ENCODE measurements at places on chromosomes 5 and 9.

GRCh38 chr9:134039386-134040175, 14.3 kb downstream of the BRD3OS start:
- no peak for DNase-seq

DNA sequence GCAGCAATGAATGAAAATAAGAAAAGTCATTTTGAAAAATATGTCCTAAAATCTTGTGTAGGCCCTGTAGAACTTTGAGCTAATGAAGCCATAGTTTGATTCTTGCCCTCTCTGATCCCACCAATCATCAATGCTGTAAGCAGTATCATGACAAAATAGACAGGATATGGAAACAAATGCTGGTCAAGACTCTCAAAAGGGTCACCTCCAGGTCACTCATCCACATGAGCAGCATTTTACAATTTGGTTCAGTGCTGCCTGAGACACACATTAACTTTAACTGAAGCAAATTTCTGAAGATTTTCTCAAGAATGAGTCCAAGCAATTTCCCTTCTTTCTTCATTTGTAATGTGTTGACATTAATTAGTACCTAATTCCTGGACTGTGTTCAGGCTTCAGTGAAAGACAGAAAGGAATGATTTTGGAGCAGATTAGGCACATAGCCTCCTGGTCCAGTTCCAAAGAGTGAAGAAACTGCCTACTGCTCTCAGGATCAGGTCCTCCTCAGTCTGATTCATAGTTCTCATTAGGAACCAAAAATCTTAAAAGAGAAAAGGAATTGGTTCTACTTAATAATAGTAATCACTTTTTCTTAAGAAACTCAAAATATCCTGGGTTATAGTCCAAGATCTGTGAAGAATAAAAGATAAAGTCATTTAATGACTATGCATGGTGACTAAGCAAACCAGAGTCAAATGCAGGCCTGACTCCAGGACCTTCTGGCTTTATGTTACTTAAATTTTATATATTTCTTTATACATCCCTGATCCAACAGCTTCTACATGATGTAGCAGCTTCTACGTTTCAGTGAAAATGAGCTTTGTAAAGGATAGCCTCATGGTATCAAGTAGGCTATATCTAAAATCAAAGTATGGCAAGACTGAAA, 192.1 kb upstream of the RGMB start:
- no peak for DNase-seq

- no peak for DNase-seq
Observed at GRCh38 chr5:40904994-40905306, 4.3 kb upstream of the C7 start.

DNA sequence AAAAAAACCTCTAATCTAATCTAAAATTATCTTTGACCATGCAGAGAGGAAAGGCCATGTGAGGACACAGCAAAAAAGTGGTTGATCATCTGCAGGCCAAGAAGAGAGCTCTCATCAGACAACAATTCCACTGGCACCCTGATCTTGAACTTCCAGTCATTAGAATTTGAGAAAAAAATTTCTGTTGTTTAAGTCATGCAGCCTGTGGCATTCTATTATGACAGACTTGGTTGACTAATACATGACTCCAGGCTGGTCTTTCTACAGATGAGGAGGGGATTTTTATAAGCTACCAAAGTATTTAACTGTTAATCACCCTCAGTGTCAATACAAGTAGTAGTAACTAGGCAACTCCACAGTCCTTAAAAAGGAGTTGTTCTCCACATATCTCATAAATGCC, 358.5 kb upstream of the RGMB start:
- no peak for DNase-seq

- no peak for DNase-seq
Observed at GRCh38 chr9:28105001-28105400, 531.7 kb upstream of the C9orf72 start.

DNA sequence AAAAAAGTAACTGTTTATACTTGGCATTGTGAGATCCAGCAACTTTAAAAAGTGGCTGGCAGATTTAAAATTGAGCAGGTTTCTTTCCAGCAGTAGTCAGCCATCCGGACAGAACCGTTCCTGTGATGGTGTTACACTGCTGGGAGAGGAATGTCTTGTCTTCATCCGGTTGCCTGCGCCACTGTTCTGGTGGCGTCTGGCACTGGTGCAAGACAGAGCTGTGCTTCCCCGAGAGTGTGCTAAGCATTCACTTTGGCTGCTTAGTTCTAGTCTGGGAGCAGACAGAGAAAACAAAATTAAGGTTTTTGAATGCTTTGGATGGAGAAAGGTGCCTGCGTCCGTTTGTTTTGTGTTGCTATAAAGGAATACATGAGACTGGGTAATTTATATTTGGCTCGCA, 35.5 kb upstream of the CREBRF start:
- no peak for DNase-seq

GRCh38 chr9:113636165-113636564, 172.6 kb downstream of the RGS3 start:
- no peak for DNase-seq

DNA sequence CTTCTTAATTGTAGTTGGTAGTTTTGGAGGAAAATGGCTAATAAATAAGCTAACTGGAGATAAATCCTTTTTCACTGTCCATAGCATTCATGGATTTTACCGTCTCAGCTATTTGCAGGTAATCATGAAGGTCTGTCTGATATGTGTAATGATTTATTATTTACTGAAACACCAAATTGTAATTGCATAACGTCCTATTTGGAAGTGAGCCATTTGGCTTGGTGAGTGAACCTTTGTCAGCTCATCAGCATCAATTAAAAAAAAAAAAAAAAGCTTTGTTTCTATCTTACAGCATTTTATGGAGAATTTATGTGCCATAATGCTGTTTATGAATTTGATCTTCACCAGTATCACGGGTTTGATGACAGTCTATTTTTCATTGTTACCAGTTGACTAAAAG, 20.2 kb downstream of the RECK start:
- no peak for DNase-seq

GRCh38 chr9:92044936-92045335, 70.3 kb downstream of the SPTLC1 start:
- DNase-seq, result no peak

- no peak for DNase-seq
Observed at GRCh38 chr9:135718616-135719015, 16.6 kb downstream of the KCNT1 start.

DNA sequence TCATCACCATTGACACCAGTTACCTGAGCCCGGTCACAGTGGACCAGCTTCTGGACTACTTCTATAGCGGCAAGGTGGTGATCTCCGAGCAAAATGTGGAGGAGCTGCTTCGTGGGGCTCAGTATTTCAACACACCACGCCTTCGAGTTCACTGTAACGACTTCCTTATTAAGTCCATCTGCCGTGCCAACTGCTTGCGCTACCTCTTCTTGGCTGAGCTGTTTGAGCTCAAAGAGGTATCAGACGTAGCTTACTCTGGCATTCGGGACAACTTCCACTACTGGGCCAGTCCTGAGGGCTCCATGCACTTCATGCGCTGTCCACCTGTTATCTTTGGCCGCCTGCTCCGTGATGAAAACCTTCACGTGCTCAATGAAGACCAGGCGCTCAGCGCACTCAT, 520 bp downstream of the CCIN start:
- no peak for DNase-seq

- peak; percentile 57 for DNase-seq
Observed at GRCh38 chr9:123996731-123997421, 14.7 kb upstream of the LHX2 start.

DNA sequence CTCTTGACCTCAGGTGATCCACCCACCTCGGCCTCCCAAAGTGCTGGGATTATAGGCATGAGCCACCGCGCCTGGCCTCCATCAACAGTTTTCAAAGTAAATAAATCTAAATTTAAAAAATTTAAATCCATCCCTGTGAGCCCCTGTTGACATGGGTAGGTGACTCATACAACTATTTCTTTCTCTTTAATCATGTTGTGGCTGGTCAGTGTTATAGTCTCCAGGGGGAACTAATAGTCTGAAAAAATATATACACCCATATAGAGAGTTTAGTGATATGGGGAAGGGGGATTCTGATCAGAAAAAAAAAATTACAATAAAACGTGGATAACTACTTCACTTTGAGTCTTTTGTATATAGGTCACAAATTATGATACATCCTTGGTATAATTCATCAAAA, 159.2 kb downstream of the ZNF608 start:
- no peak for DNase-seq

- no peak for DNase-seq
Observed at GRCh38 chr5:150636391-150637244, 3.8 kb upstream of the SYNPO start.

DNA sequence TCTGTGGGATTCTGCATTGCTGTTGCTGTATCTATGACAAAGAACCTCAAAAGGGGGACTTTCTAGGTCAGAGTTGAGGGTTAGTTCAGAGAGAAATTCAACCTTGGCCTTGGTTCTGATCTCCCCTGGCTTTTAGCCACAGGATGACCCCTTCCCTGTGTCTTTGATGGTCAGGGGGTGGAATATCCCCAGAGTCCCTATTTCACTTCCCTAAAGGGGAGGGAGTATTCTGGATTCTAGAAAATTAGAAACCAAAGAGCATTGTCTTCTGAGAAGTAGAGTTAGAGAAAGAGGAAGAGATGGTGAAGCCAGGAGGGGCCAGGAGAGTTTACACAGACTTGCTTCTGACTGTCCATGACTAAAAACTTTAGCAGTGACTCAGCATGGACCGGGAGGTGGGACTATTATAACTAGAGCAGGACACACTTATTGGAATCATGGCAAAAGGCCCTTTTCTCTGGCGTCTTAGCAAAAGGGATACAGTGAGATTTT, 56.2 kb upstream of the LPAR1 start:
- DNase-seq, result no peak

DNA sequence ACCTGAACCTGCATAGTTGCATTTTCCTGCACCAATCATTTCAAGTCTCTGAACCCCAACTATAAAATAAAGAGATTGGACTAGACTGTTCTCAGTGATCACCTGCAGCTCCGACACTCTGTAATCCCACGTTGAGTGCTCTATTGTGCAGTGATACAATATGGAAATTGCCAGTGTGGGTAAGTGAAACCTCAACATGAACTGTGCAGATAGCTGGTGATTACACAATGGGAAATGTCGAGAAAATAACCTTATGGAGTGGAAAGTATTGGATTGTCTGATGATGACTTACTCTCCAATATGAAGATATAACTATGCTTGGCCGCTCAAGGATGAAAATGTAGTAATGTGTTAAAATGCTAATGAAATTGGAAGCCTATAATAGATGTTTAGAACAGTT, 293.1 kb upstream of the BRINP1 start:
- DNase-seq, result no peak

DNA sequence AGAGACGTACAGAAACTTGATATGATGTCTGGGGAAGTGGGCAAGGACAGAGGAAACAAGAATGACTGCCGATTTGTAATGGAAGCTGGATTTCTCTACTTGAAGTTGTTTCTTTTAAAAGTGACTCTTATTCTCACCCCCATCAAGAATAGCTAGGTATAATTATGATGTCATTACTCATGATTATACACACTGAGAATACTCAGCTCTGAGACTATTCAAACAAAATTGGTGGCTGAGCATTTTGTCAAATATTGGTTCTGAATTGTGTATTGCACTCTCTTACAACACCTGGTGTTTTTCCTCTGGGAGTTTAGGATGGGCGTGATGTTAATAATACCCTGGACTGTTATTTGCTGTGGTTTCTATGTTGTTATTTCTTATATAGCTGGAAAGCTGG, 46.3 kb downstream of the MAST4 start:
- no peak for DNase-seq

DNA sequence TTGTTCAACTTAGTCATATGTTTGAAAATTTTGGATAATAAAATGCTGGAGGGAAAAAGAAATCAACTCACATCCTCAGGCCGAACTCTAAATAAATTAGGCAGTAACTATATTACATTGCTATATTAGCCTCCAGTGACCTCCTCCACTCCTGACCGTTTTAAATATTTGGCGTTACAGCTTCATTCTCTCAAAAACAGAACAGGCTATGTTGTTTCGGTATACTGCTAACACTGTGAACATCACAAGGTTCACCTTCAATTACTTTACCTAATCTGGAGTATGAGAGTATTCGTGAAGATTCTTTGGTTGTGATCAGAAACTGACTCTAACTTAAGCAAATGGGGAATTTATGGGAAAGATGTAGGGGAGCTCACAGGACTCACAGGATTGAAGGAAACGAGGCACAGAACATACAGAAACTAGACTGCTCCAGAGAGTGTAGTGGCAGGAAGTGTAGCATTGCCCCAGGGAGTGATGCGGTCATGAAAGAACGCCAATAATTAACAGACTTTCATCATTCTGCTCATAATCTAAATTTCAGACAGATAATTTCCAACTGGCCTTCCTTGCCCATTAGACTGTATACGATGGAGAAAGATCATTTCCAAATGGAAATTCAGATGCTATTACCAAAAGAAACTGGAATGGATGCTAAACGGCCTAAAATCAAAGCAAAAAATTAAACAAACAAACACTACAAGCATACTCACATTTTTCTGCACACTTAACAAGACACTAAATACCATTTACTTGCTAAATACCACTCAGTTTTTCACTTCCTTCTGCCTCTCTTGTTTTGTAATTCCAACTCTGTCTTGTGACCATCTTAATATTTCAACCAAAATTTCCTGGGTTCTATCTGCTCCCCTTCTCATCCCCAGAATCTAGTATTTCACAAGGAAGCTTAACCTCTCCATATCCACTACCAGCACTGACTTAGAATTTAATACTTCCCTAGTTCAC, 110.1 kb upstream of the LPAR1 start:
- DNase-seq, result no peak

- DNase-seq, result no peak
Observed at GRCh38 chr5:57532513-57533497, 50.2 kb upstream of the ACTBL2 start.

- no peak for DNase-seq
Observed at GRCh38 chr5:73962801-73963425, 336.9 kb downstream of the ARHGEF28 start.

GRCh38 chr5:41893074-41893851, 10.9 kb upstream of the RIMOC1 start:
- no peak for DNase-seq

- no peak for DNase-seq
Observed at GRCh38 chr9:127503379-127503921, 52.1 kb downstream of the LRSAM1 start.

- DNase-seq, result no peak
Observed at GRCh38 chr5:137231540-137231939, 267.6 kb downstream of the SPOCK1 start.

DNA sequence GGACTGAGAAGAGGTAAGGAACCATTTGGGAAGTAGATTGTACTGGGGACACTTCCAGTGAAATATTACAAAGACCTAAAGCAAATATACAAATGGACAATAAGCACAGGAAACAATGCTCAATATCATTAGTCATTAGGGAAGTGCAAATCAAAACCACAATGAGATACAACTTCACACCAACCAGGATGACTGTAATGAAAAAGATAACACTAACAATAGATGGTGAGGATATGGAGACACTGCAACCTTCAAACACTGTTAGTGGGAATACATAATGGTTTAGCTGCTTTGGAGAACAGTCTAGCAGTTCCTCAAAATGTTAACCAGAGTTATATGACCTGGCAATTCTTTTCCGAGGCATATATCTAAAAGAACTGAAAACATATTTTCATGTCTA, 149.7 kb downstream of the TRPM3 start:
- DNase-seq, result no peak

All from stimulated activated CD4-positive, alpha-beta T cell treated with anti-CD3 and anti-CD28 coated beads, Interleukin-12 subunit alpha, Interleukin-12 subunit beta, amount 100 ng/mL, for 48 hours (primary cell).